DMS79 treated with DMSO at 0.1 percent for 48 hours (cell line): ENCODE measurements at places on chromosomes 11 and 22.

DNA sequence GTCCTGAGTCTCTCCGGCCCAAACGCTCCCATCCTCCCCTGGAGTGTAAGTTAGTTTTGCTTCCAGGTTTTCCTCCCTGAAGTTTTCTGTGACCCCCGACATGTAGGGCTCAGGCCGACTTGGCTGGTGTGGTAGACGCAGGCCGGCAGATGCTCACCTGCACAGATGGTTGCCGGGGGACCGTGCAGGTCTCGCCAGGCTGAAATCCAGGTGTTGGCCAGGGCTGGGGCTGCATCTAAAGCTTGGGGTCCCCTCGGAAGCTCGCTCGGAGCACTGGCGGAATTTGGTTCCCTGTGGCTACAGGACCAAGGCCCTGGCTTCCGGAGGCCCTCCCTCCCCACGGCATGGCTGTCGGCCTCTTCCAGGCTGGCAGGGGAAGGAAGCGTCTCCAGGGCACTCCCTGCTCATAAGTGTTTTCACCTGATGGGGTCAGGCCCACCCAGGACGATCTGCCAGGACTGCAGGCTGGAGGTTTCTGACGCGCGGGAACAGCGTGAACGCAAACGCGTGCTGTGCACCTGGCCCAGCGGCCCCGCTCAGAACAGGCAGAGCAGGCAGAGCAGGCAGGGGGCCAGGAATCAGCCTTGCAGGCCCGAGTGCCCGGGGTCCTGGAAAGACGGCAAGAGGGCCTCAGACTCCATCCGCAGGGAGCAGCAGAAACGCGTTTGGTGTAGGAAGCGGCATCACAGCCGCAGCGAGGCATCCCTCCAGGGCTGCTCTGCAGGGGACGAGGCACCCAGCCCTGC, 258.2 kb downstream of the BRD1 start:
- no peak for DNase-seq

DNA sequence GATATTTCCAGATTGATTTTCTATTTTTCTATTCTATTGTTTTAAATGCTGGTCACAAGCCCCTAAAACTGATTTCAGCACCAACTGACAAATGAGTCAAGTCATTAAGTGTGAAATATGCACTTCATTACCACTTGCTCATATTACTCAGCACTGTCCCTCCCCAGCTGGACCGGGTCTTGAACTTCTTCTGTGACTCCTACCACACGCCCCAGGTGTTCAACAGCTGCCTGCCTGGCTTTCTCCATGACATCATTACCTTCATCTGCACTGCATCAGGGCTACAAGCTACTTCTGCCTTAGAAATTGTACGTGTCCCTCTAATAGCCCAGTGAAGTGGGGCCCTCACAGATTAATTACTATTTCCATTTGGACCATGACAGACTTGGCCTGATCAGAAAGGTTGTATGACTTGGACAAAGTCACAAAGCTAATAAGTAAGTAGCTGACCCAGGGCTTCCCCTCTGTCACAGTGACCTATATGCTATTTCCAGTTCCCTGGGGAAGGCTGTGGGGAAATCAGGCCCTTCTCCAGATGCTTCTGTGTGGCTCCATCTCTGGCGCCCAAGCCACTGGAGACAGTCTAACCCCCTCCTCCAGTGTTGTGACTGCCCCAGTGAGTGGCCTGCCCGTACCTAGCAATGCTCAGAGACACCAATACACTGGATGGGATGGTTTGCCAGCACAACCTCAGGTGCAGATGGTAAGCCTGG, 18.1 kb downstream of the TBC1D10A start:
- no peak for DNase-seq

DNA sequence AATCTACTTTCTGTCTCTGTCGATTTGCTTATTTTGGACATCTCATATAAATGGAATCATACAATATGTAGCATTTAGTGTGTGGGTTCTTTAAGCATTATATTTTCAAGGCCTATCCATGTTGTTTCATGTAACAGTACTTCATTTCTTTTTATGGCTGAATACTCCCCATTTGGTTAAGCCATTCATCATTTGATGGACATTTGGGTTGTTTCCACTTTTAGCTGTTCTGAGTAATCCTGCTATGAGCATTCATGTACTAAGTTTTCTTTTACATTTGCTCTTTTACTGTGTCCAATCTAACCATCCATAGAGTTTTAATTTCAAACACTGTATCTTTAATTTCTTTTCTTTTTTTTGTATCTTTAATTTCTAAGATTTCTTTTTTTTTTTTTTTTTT, 55.6 kb upstream of the SPTBN2 start:
- DNase-seq = no peak

DNA sequence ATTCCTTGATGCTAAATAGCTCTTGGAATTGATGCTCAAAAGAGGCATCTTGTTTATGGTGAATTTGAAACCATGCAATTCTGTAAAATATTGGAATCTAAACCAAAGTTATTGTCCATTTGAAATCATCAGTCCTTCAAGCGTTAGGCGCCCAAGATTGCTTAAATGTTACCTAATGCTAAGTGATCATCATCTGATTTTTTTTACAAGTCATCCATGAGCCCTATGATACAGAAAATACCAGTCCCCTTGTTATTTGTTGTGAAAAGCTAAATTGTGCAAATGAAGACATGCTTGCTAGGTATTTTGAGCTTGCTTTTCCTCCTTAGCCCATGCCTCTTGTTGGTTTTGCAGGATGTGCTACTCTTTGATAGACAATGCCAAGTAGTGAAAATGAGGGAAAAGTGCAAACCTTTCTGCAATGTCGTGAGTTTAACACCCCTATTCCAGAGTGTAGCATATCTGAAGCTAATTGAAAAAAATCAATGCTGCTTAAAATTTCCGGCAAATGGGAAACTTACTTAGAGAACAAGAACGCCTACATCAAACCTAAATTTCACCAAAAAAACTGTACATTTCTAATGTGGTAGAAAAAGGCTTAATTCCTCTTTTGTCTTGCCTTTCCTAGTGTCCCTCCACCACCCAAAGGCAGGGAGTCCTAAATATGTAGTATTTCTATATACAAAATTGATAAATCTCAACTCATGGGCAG, 1.9 kb downstream of the GRK3 start:
- no peak for DNase-seq

DNA sequence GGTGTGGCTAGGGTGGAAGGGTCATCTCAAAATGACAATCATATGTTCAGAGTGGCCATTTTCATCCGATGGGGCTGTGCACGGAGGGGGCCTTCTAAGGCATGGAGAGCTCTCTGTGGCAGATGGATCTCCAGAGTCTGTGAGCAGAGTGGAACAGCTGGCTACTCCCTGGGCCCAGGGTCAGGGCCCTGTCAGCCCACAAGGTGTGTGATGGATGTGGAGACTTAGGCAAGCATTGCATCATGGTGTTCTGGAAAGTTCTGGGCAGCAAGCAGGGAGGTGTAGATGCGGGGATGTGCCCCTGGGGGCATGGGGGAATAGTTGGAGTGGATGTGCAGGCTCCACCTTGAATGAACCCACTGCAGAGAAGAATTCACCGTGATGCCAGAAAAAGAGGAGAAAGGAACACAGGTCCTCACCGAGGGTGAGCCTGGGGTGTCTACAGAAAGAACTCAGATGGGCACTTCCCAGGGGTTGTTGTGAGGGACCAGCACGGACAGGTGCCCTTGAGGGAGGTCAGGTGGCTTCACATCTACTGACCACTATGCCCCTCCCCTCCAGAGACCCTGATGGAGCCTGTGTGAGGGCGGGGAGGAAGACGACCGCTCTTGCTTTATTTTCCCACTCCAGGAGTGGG, 51.1 kb downstream of the CHRDL2 start:
- no peak for DNase-seq

GRCh38 chr11:25612806-25613205, 719.1 kb upstream of the ANO3 start:
- DNase-seq = no peak
